ENCODE measurements at places on chromosomes 2 and 18.

GRCh38 chr2:85673716-85674375, 5.8 kb upstream of the SFTPB start:
- DNase-seq = no peak

DNA sequence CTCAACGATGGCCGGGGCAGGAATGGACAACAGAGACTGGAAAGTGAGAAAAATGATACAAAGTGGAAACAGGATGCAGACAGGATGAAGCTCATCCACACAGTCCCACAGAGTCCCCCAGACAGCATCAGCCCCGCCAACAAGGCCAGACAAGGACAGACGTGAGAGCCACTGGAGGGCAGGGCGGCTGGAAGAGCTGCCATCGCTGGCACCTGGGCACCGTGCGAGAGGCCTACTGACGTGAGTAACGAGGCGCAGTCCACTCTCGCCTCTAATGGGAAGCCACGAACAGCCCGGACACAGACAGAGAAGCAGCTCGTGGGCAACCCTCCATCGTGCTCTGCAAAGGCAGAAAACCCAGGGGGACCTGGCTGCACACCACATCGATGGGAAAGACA, 17.1 kb downstream of the HDAC4 start:
- no peak for DNase-seq

GRCh38 chr18:51009072-51009471, 20.9 kb upstream of the SMAD4 start:
- DNase-seq = no peak

GRCh38 chr2:229728370-229728769, 14.0 kb upstream of the DNER start:
- DNase-seq = no peak

DNA sequence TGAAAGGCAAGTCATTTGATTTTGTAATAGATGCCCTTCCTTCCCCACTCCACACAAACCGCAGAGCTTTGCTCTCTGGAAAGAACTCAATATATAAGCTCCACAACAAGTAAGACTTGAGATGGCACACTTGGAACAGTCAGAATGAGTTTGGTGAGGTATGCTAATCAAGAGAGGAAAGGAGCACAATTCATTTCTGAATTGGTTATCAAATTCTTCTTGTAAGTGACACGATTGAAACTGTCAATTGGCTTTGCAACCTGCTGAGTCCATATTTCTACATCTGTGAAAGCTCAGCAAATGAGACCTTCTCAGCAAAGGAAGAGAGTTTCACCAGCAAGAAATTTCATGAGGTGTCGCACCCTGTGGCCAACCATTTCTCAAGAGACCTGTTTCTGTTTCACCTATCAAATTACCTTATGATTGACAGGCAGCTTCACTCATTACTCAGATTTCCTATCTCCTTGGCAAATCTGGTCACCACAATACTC, 19.1 kb downstream of the CTLA4 start:
- no peak for DNase-seq

DNA sequence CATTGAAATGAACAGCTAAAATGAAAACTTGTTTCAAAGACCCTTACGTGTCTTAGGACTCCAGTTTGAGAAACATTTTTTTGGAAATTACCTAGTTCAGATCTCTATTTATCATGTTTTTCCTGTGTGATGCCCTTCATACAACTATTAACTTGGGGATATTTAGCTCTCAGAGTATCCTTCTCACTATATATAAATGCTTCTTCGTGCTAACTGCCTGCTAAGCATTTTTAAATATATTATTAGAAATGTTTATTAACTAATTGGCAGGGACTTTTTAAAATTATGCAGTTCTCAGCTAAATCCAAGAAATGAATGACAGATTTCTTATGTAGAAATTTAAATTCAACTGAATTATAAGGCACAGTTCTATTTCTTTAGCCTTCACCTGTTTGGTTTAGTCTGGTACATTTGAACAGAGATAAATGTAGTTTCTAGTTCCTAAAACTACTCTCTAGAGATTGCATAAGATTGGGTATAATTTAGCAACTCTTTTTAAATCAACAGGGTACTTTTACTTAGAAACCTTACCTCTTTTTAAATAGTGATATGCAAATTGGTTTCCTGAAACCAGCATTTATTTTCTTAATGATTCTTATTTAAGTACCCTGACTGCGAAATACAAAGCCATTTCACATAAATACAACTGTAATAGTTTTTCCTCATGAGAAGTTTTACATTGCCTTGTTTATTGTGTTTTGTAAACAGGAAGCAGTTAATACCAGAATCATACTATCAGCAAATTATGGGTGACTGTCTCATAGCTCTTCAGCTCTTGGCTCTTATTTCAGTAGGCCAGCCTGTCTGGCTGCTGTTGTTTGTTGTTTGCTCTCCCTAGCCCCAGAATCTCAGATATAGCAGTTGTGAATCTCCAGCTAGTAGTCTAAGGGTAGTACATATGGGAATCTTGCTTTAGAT, 140.7 kb downstream of the PTRHD1 start:
- no peak for DNase-seq

GRCh38 chr2:26503231-26503880, 25.4 kb upstream of the OTOF start:
- DNase-seq = peak; percentile 96

- DNase-seq = no peak
Observed at GRCh38 chr2:210660-211059, 53.2 kb downstream of the SH3YL1 start.

DNA sequence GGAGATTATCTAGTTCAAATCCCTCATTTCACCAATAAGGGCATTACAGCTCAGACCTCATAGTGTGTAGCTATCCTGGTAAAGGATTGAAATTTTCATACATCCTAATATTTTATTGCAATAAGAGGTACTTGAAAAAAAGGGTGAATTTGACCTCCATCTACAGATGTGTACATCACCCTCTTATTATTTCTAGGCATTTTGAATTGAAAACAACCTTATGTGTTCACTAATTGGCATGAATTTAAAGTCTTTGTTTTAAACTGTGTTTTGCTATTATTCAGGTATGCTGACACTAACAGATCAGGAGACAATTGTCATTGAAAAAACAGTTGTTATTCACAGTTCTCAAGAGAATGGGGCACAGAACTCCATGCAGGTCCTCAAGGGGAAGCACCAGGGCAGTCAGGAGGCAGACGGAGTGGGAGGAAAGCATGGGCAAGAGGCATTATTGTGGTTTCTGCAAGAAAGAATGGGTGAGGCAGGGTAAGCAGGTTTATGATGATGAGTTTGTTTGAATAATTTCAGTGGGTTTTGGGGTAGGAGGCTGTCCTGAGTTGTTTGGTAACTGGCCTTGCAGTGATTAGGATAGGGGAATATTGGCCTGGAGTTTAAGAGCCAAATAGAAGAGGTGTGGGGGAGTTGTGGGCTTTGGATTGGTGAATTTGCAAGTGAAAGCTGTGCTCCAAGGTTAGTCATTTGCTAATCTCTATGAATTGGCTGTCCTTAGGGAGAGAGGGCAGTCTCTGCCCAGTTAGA, 194.6 kb downstream of the GPD2 start:
- DNase-seq = no peak

- no peak for DNase-seq
Observed at GRCh38 chr2:46548103-46548486, 68.7 kb downstream of the TMEM247 start.
